ENCODE measurements at places on chromosomes 5 and 9.

- no peak for DNase-seq
These were observed 37.1 kb upstream of the RAPGEF6 start for GRCh38 chr5:131671994-131672655.

GRCh38 chr5:139838381-139839197 lies 43.0 kb downstream of the PSD2 start:
- DNase-seq, result no peak

GRCh38 chr9:29297592-29297991 lies 1724.3 kb upstream of the C9orf72 start:
- DNase-seq, result peak; percentile 41

DNA sequence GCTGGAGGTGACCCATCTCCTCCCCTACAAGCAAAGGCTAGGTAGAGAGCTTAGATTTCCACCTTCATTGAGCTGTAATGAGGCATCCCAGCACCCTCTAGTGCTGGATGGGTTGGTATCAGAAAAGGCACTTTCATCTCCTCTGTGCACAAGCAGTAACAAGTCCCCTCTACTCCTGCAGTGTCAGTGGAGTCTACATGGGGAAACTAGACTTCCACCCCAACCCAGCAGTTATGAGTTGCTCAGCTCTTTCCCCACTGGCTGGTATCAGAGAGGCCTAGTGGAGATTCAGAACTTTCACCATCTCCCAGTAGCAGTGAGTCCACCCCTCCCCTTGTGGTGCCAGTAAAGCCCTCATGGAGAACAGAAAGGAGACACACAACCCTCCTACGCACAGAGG lies 17.9 kb downstream of the FCN1 start:
- no peak for DNase-seq

DNA sequence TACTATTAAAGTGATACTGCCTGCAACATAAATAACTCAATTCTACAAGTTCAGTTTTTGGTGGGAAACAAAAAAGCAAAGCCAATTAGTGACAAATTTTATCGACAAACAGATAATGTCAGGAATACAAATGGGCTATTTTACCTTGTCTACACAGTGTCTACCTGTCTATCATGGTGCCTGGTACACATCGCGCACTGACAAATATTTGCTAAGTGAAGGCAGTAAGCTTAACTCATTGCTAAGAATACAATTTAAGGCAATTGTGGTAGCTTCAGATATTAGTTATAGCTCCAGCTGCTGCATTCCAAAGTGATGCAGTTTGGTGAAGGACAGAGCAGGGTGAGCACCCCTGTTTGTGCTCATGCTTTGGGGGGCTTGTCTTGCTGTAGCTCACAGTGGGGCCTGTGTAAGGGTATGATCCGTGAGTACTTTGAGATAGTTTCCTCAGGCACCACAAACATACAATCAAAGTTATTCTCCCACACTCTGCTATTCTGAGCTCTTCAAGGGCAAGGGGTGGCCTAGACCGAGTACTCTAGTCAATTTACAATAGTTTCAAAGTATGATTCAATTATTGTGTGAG lies 24.7 kb downstream of the ELL2 start:
- DNase-seq, result no peak
